ENCODE measurements at places on chromosomes 7 and 10.

GRCh38 chr10:79248341-79249185, 98.7 kb upstream of the PPIF start:
- DNase-seq: no peak

DNA sequence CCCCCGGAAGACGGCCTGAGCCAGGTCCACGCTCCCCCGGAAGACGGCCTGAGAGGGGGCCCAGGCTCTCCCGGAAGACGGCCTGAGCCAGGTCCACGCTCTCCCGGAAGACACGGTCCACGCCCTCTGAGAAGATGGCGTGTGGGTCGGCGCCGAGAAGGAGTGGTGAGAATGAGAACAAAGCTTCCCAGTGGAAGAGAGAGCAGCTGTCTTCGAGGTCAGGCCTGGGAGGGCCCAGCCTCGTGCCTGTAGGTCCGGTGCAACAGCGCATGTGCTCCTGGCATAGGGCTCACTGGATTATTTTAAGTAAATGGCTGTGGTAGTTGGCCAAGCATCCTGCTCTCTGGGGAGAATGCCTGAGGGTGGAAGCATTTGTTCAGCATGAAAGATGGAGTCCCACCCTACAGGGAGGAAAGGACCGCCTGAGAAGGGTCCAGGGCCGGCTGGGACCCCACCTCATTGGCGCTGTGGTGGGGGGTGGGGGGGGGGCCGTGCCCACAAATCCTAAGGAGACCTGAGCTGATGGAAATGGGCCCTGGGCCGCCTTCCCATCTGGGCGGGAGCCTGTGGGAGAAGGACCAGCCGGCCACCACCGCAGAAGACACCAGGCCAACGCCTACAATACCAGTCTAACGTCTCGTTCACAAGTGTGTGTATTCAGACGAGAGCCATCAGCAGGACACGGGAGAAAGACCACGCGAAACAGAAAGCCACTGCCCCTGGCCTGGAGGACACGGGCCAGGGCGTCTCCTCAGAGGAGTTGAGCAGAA, 210.0 kb downstream of the WDR37 start:
- no peak for DNase-seq

DNA sequence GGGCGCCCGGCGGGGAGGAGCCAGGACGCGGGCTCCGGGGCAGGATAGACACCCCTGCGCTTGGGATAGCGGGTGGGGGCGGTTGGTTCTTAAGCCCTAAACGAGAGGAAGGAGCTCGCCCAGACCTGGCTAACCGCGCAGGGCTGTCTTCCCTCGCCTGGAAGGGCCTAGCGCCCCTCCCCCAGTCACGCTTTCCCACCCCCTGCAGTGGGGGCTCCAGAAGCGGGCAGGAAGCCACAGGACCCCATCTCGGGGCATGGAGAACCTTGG, 6.5 kb downstream of the SHH start:
- no peak for DNase-seq

DNA sequence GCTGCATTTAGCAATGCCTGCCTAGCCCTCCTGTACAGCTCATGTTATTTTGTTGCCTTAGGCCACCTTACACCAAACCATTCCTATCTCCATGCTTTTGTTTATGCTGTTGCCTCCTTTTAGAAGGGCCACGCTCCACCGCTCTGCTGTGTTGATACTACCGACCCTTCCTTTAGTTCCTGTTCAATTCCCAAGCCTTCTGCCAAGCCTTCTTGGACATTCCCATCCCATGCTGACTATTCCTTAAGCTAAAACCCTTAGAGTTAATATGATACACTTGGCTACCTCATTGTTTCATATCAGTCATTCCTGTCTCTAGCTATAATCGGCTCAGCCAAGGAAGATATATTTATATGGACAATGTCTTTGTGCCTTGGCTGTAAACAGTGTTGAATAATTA, 705.5 kb downstream of the LRMDA start:
- DNase-seq: no peak

DNA sequence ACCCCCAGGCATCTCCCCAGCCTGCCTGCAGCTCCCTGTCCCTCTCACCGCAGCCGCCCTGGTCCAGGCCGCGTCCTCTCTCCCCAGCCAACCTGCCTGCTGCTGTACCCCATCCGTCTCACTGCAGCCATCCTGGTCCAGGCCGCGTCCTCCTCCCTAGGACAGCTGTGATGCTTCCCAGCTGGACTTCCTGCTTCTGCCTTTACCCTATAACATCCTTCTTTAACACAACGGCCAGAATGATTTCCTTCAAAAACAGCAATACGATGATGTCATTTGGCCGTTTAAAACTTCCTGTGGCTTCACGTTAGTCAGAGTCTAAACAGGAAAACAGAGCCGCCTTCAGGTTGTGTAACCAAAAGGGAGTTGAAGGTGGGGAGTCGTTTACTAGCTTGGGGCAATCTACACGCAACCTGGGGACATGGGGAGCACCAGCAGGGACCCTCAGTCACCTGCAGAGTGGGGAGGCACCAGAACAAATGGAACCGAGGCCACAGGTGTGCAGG, 32.2 kb upstream of the ZFAND2A start:
- no peak for DNase-seq

- no peak for DNase-seq
These were observed 20.4 kb upstream of the ST8SIA6 start for GRCh38 chr10:17474595-17475323.

DNA sequence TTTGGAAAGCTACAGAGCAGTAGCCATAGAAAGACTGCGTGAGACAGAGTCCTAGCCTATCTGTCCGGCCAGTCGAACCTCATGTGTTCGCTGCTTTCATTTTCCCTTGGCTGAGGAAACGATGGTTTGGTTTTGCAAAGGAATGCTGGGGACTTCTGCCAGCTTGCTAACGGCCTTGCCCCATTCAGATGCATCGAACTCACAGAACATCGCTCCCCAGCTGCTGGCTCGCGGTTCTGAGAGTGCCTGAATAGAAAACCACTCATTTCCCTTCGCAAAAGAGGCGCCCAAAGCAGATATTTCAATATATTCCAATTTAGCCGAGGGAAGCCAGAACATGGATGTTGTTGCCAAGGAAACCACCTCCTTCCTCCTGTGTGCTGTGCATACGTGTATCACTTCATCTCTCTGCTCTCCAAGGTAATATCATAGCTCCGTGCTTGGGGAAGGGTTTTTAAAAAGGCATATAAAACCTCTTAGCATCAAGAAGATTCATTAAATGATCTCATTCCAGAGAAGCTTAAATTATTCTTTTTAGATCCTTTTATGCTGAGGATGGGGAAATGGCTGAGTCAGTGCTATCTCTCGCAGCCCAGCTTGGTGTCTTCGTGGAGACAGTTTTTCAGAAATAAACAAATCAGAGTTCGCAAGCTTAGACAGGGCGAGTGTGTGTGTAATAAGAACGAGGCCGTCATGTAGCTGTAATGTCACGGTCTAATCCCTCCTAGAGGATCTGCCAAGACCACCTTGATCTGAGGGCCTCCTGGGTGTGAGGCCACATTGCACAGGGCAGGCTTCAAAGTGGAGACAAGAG, 215.2 kb downstream of the RPS24 start:
- no peak for DNase-seq

DNA sequence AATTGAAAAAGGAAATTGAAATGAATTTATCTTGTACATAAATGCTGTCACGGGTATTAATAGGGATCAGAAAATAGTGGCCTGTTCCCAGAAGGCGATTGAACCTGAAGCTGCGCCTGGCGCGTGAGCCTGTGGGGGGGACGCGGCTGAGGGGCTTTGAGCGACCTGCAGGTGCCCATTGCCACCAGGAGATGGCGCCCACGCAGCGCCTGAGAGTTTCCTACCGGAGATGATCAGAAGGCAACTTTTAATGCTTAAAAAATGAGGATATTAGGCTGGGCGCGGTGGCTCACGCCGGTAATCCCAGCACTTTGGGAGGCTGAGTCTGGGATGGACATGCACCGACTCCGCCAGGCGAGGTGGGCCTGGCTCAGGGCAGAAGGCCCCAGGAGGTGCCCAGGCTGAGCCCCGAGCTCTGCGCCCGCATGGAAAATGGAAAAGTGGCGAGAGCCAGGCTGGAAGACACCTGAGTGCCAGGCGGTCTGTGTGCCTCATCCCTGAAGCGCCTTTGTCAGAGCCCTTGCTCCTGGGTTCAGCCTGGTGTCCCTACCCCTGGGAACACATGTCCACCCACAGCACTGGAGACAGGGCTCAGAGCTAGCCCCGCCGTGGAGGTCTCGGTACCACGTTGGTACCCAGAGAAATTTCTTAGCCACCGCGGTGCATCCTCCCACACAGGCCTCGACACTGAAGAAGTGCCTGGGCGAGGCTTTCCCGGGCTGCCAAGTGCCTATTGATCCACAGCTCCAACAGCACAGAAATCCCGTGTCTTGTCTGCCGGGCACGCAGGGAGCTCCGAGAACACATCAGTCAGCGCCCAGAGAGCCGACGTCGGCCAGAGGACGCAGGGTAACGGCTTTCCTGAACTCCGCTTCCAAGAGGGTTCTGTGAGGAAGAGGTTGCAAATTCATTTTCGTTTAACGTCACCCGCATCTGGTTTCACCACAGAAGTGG, 117.4 kb downstream of the INPP5A start:
- peak; percentile 92 for DNase-seq

DNA sequence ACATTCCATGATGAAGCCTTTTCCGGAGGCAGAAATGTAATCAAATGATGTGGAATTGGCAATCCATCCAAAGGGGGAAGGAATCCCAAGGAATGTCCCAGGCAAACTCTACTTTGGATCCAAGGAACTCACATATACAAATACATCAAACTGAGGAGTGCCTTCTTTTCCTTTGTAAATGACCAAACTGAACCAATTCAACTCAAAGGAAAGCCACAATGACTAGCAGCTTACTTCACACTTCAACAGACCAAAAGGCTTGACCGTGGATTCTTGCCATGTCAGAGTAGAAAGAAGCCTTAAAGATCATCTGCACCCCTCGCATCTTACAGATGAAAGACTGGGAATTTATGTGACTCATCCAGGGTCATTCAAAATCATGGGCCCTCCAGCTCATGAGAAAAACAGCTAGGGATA, 79.7 kb upstream of the MACROH2A2 start:
- DNase-seq: no peak

GRCh38 chr7:78905436-78905835, 548.0 kb downstream of the MAGI2 start:
- no peak for DNase-seq
